Fibroblast of skin of right biceps (primary cell): ENCODE measurements at places on chromosomes 5 and 9.

- DNase-seq, result peak; percentile 65
Observed at GRCh38 chr5:36414869-36415282, 113.2 kb upstream of the RANBP3L start.

DNA sequence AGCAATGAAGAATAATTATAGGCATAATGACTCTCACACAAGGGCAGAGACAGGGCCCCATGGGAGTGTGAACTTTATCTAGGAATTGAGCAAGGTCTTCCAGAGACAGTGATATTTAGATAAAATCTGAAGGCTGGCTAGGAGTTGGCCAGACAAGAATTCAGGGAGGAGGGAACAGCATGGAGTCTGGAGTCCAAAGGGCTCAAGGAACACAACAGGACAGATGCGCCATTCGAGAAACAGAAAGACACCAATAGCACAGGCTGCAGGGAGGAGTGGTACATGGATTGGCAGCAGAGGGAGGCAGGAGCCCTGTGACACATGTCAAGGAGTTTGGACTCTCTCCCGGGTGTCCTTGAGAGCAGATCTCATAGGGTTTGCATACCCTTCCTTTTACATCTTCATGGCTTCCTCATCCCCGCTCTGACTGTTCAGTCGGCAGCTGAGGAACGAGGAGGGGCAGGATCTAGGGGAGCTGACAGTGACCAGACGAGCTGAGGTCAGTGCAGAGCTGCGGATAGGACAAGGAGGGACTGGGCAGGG lies 64.0 kb upstream of the XPA start:
- no peak for DNase-seq

- DNase-seq, result peak; percentile 97
Observed at GRCh38 chr5:149561848-149562247, 10.6 kb upstream of the CSNK1A1 start.

DNA sequence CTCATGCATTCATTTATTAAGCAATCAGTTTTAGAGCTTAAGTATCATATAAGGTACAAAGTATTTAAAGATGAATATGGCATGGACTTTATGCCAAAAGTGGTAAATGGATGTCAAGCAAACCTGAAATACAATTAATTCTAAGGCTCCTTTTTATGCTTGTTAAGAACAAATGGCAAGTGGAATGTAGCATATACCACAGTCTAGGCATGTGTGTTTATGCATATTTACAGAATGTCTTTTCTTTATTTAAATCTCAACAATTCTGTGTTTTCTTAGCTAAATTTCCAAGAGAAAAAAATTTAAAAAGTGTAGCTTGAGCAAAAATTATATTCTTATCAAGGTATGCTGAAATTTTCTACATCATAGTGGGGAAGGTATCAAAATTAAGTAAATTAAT lies 39.8 kb downstream of the MPDZ start:
- no peak for DNase-seq

GRCh38 chr9:2709645-2710101 lies 7.6 kb upstream of the KCNV2 start:
- DNase-seq, result no peak
